ENCODE measurements at places on chromosomes 2 and 18.
A peak's percentile ranks its signal among the peaks of the same experiment; 100 is the strongest.

DNA sequence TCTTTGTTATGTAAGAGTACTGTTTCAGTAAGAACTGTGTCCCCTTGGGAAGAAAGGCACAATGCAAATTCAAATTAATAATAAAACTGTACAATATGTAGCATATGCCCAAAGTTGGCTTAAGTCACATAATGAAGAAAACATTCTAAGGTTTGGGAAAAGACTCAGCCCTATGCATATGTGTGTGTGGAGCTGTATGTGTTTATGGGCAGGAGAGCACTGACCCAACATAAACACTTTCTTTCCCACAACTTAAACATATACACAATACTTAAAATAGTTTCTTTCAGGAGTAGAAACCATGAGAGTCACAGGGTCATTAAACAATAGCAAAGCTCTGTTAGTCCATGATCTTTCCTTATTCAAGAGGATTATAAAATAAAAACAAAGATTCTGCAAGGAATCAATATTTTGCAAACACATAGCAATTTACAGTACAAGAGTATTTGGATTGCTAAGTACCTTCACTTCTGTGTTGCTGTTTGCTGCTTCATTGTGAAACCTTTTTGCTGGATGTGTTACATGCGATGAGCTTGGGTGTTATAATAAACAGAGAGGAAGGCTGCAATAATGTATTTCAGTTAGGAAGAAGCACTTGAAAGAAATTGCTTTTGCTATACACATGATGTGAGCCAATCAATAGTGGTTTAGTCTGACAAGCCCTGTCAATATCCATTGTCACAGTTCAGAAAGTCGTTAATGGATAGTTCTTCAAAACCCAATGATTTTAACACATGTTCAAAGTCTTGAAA is 347.3 kb downstream of the ARHGAP15 start:
- DNase-seq: no peak

GRCh38 chr2:215847718-215848117 is 165.6 kb downstream of the MREG start:
- DNase-seq: no peak

DNA sequence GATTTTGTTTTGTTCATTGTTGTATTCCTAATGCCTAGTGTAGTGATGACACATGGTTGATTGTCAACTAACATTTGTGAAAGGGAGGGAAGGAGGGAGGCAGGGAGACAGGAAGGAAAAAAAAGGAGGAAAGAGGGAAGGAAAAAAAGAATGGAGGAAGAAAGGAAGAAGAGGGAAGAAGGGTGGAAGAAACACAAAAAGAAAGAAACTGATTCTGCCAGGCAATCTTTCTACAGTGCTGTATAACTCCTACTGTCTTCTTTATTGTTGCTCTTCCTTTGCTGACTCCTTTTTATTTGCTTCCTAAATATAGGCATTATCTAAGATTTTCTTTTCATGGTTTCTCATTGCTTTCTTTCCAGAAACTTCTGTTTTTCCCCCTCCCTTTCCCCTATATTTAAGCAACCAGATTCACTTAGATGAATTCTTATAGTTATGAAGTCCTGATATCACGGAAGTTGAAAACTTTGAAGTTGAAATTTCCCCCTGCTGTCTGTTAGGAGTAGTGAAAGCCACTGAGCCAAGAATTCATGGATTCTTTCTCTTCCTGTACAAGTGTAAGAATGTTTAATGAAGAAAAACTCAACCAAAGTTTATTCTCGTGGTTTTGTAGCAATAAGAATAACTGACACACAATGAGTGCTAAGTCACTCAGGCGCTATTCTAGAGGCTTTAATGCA is 305.1 kb upstream of the FSHR start:
- DNase-seq: no peak

DNA sequence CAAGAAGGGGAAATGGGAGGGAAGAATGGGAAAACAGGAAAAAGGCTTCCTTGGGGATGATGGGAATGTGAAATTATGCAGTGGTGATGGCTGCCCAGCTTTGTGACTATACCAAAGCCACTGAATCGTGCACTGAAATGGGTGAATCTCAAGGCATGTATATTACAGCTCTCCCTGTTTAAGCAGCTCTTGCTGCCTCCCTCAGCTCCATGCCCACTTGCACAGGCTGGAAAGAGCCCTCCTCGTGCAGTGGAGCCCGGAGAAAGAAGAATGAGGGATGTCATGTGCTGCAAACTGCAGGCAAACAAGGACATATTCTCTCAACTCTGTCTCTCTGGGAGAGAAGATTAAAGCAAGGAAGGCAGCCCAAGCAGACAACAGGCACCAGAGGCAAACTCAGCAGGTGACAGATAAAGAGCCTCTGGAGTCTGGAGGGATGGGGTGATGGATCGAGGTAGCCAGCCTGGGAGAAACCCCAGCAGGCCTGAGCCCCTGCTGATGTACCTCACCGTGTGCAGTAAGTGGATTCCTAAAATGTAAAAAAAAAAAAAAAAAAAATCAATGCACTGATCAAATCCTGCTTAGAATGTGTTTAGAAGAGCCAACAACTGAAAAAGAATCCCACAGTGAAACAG is 62.4 kb upstream of the SLC66A3 start:
- DNase-seq: no peak

- no peak for DNase-seq
Measured at GRCh38 chr18:23541349-23542093, 38.2 kb downstream of the RMC1 start.

DNA sequence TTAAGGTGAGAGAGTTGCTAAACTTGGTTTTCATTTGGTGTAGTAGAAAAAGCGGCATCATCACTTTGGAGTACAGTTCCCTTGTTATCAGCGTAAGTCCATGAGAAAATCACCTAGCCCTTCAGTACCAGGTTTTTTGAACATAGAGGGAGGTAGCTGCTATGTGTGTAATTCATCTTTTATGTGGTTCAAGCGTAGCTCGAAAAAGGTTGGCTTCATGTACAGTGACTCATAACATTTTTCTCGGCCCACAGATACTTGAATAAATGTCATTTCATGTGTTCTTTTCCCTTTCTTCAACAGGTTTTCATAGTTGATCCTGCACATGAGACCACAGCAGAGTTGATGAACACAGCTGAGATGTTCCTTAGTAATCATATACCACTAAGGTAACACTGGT is 43.6 kb downstream of the UGGT1 start:
- no peak for DNase-seq

- DNase-seq: no peak
Measured at GRCh38 chr2:178111743-178112142, 494 bp upstream of the RBM45 start.

DNA sequence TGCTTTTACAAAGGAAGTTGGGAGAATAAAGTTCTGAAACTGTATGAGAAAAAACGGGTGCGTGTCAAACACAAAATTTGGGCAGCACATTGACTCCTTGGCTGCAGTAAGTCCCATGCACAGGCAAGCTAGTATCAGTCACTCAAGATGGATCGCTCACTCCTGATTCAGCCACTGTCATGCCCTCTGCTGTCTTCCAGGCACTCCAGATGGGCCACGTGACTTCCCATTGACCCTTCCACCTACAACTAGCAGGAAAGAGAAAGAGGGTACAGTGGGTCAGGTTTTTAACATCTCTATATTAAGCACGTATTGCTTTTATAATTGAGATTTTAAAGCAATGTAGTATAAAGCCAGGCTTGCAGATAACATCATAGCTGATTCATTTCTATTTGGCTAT is 8.6 kb downstream of the ARHGEF33 start:
- DNase-seq: no peak

- DNase-seq: no peak
Measured at GRCh38 chr18:75139226-75139911, 69.6 kb downstream of the PTGR3 start.

GRCh38 chr2:165191096-165191728 is 12.6 kb downstream of the SCN3A start:
- no peak for DNase-seq

- DNase-seq: no peak
Measured at GRCh38 chr2:226220511-226220910, 579.1 kb downstream of the IRS1 start.

GRCh38 chr2:66853585-66853984 is 418.7 kb downstream of the MEIS1 start:
- no peak for DNase-seq

GRCh38 chr18:60506682-60507081 is 134.1 kb upstream of the MC4R start:
- DNase-seq: no peak

- no peak for DNase-seq
Measured at GRCh38 chr2:26238311-26238958, 6.0 kb downstream of the HADHA start.

- DNase-seq: no peak
Measured at GRCh38 chr2:64470071-64470470, 16.1 kb downstream of the LGALSL start.

DNA sequence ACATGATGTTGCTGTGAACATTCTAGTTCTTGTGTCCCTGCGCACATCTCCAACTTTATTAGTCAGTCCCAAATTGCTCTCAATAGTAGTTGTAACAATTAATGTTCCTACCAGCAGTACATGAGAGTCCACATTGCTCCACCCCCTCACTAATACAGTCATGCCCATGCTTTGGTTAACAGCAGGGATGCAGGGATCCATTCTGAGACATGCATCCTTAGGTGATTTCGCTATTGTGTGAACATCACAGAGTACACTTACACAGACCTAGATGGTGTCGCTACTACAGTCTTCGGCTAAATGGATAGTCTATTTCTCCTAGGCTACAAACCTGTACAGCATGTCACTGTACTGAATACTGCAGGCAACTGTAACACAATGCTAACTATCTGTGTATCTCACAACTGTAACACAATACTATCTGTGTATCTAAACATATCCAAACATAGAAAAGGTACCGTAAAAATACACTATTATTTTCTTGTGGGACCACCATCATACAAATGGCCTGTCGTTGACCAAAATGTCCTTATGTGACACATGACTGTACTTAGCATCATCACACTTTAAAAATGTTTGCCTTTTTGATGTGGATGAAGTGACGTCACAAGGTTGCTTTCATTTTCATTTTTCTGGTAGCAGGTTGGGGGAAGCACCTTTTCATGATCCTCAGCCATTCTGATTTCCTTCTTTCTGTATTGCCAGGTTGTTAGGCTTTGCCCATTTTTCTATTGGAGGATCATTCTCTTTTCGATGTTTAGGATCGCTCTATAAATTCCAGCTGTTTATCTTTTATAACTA is 82.9 kb upstream of the RNF152 start:
- peak; percentile 76 for DNase-seq

DNA sequence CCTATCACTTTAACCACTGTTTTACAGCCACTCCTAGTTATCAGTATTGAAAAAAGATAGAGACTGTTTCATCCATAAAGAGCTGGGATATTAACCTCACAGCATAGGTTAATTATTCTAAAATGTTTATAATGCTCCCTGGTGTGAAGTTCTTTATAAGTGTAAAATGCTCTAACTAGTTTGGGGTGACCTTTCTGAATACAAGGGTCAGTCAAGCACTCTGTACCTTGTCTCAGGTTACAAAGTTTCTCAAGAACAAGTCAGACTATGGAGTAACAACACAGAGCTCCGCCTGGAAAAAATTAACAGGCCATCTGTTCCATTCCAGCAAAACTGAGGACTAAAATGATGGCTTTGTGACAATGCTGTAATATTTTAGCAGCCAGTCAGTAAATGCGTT is 107.4 kb downstream of the NOL4 start:
- DNase-seq: no peak

GRCh38 chr2:160429248-160430000 is 64.2 kb downstream of the RBMS1 start:
- DNase-seq: peak; percentile 61

DNA sequence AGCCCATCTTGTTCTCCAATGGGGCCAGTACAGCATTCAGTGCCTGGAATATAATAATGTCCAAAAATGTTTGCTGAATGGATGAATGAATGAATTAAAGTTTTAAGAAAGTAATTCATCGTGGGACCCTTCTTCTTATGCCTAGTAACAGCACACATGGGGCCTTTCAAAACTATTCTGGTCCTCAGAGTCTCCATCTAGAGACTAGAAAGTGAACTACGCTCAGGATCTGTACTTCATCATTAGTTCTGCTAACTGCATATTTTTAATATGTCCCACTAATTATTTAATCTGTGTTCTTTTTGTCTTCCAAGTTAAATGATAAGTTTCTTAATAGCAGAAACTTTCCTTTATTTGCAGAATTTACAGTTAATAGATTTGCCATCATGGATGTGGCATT is 172.5 kb downstream of the SMAD2 start:
- DNase-seq: no peak

DNA sequence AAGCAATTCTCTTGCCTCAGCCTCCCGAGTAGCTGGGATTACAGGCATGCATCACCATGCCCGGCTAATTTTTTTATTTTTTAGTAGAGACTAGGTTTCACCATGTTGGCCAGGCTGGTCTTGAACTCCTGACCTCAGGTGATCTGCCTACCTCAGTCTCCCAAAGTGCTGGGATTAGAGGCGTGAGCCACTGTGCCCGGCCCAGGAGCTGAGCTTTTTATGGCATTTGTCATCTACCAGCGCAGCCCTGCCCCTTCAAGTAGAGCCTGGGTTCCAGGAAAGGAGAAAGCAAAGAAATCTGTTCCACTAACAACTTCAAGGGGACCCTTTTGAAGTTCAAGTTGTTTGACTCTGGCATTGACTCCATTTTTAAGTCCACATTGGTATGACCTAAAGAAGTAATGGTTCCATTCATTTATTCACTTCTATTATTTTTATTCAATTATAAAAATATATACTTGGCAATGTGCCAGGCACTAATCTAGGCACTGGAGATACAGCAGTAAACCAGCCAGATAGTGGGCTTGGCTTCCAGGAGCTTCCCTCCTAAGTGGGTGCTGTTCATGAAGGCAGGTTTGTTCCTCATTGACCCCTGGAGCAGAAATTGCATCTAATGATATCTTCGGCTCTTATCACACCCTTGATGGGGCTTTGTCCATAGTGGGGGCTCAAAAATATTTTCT is 8.0 kb upstream of the SFTPB start:
- no peak for DNase-seq

- DNase-seq: no peak
Measured at GRCh38 chr18:67104700-67105284, 411.7 kb downstream of the DSEL start.

DNA sequence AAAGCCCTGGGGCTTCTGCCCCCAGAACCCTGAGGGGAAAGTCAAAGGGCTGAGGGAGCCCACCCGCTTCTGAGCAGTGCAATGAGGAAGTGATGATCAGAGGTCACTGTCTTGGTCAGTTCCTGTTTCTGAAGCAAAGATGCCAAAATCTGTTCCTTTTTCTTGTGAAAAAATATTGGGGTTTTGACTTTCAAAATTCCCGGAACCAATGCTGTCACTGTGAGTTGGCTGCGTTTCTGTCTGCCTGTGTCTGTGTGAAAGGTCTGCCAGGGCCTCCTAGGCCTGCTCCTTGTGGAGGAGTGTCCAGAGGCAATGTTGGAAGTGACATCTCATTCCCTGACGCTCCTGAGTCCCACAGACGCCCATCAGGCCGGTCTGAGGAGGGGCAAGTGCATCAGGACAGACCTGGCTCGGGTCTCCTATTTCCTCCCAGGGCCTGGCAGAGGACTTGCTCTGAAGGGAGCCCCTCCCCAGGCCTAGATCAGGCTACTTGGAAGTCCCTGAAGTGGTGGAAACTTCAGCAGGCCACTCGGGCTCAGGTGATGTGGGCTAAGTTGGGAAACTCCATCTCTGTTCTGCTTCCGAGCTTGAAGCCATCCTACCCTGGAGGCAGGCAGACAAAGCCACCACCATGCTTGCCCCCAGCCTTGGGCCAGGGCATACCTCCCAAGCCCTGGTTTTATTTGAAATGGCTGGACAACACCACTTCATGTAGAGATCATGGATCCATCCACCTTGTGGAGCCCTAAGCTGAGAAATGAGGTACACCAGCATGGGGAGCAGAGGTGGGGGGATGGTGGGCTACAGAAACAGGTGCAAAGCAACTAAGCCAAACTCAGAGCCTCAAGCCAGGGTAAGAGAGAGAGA is 51.0 kb downstream of the PKDCC start:
- DNase-seq: no peak

- DNase-seq: no peak
Measured at GRCh38 chr18:53489266-53489665, 735.2 kb downstream of the MBD2 start.
